Peyer's patch (tissue), 4 donors: ENCODE measurements at places on chromosomes 4 and X.

GRCh38 chr4:164438321-164438720, 315.6 kb upstream of the SMIM31 start:
- DNase-seq: no peak

DNA sequence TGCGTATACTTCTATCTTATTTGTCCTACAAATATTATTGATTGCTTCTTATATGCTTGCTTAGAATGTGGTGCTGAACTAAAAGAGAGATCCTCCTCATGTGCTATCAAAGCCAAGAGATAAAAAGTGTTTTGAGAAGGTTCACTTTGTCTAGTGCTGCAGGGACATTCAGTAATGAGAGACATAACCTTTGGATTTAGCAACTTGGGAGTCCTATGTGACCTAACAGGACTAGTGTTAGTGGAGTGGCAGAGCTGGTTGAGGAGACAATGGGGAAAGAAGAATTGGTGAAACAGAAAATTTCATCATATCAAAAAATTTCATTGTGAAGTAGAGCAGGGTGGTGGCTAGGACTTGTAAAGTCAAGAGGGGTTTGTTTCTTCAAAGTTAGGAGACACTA, 117.0 kb downstream of the RAPGEF2 start:
- no peak for DNase-seq

DNA sequence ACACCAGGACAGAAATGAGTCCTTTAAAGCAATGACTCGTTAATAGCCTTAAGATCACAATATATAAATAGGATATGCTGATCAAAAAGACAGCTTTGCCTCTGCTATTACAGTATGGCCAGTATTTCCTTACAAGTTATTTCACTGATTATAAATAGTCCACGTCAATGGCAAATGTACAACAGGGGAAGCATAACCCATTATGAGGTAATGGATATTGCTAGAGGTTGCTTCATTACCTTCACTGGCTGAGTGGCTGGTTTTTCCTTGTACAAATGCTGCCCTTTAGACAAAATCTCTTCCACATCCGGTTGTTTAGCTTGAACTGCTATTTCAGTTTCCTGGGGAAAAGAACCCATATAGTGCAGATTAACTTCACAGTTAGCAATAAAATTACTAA, 764.6 kb upstream of the FTHL17 start:
- DNase-seq: no peak

GRCh38 chr4:75786526-75786925, 62.1 kb downstream of the USO1 start:
- DNase-seq: no peak

DNA sequence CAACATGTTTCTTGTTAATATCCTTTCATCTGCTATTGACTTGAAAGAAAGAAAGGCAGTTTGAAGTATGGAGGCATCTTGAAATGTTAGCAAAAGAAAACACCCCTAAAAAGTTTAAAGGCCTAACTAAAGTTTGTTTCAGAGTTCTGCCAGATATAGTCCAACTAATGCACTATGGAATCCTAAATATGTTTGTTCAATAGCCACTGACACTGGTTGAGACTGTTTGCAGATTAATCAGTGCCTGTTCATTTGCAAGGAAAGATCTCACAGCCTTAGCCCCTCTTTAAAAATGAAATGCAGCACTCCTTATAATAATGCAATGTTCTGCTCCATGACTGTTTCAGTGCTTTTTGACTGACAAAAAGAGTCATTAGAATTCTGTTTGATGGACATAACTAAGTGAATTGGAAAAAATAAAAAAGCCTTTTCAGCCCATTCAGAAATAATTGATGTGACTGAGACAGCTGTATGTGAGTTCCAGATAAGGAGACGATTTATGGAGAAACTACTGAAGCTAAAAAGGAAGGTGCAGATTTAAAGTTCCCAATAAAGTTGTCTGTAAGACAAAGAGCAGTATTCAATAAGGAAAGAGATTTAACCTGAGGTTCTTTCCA, 192.0 kb downstream of the PCDH7 start:
- DNase-seq: no peak

- DNase-seq: no peak
Observed at GRCh38 chr4:122879001-122879400, 43.4 kb downstream of the NUDT6 start.

DNA sequence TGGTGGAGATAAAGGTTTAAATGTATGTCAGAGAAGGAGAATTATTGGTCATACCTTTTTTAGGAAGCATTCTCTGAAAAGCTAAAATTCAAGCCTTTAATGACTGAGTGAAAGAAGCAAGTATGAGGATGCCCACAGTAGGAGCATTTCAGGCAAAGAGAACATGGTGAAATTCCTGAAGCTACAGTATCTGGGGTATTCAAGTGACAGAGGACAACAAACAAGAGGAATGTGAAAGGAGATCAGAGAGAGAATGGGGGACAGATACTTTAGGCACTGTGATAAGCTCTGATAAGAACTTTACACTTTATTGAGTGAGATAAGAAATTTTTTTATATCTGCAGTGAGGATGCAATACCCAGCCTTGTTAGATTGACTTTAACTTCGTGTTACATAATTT, 621.3 kb upstream of the AGA start:
- DNase-seq: no peak

- no peak for DNase-seq
Observed at GRCh38 chr4:7507381-7507780, 72.7 kb upstream of the PSAPL1 start.

DNA sequence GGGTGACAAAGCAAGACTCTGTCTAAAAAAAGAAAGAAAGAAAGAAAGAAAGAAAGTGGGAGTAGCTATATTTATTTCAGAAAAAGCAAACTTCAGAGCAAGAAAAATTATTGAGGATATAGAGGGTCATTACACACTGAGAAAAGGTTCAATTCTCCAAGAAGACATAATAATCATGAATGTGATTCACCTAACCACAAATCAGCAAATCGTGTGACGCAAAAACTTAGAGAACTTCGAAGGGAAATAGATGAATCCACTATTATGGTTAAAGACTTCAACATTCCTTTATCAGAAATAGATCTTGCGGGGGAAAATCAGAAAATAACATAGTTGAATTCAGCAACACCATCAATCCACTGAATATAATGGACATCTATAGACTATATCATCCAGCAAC, 219.3 kb upstream of the LDB2 start:
- DNase-seq: no peak

GRCh38 chrX:77894921-77895886, at the start of gene MAGT1:
Gene MAGT1 (minus strand): TSS chrX:77895435. CDS start chrX:77895410, 25 bp downstream.
- DNase-seq: peak; percentile 96

DNA sequence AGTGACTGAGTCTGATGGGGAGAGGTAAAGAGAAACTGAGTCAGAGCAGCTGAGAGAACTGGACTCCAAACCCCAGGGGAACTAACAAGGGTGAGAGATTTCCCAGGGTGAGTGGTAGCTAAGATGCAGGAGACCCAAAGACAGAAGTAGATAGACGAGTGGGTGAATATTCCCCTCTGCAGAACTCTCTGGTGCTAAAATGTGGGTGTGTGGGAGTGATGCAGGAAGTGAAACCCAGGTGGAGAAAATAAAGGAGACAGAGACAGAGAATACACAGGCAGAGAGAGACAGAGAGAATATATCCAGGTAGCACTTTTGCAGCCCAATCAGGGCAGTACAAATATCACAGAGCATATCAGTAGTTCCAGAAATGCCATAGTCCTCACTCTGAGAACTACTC, 212.5 kb upstream of the ZIC3 start:
- DNase-seq: no peak

- no peak for DNase-seq
Observed at GRCh38 chr4:67288964-67289363, 256.3 kb downstream of the CENPC start.

GRCh38 chrX:131792789-131793462, 230.2 kb upstream of the STK26 start:
- peak; percentile 96 for DNase-seq

DNA sequence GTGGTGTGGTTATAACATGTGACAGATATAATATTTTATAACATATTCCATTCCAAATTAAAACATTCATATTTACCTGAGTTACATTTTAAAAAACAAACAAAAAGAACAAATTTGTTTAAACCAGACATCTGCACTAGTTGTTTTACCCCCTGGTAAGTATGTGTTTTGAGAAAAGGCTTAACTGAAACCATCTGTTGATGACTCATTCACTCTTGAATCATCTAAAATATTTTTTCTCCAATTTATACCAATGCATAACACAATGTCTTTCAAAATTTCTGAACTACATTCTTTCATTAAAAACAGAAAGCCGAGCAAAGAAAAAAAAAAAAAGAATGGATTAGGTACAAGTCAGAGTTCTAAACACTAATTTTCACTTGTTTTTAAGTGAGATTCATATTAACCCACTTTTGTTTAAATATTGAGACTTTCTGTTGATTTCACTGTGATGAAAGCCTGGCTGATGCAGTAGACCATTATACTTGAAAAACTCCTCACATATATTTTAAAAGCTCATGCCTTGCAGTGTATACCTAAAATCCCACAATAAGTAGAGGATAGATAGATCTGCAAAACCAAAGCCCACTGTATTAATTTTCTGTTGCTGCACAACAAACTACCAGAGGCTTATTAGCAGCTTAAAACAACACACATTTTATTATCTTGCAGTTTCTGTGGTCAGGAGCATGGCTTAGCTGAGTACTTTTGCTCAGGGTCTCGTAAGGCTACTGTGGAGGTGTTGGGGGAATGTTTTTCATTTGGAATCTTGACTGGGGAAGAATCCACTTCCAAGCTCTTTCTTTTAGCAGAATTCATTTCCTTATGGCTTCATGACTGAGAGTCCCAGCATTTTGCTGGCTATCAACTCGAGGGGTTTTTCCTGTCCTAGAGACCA, 221.5 kb downstream of the PCDH18 start:
- DNase-seq: no peak

- no peak for DNase-seq
Observed at GRCh38 chr4:163395758-163396157, 52.1 kb downstream of the NPY5R start.

GRCh38 chrX:45142185-45142584, 58.5 kb downstream of the DIPK2B start:
- DNase-seq: no peak

DNA sequence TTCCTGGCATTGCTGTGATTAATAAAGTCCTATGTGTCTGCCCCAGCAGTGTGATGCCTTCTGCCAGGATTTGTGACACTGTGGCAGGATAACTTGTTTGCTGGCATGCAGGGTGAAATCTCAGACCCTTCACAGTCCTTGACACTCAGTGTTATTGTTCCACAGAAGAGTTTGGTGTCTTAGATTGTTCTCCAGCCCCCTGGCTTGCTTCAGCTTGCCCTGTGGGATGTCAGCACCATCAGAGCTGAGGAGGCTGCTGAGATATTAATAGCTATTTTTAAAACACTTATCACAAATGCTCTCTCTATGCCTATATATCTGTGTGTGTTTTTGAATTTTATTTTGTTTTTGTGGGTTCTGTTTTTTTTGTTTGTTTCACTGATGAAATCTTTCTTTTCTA, 136.9 kb downstream of the TSPAN5 start:
- no peak for DNase-seq

DNA sequence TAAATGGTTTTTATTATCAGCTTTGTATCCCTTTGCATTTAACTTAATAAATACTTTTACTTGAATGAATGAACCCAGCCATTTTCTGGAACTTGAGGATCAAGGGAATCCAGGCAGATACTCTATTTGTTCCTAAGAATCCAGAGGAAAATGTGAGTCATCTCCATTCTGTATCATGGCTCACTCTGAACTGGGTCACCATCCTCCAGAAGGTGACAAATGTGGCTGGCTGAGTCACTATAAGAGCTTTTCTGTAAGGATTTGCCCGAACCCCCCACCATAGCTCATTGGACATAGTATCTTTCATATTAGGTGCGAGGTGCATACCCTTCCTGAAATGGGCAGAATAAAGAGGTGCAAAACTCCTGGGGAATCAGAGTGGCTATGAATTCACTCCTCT, 25.8 kb downstream of the RTL9 start:
- DNase-seq: no peak

GRCh38 chrX:153828308-153828707, 2.0 kb downstream of the PDZD4 start:
- no peak for DNase-seq

DNA sequence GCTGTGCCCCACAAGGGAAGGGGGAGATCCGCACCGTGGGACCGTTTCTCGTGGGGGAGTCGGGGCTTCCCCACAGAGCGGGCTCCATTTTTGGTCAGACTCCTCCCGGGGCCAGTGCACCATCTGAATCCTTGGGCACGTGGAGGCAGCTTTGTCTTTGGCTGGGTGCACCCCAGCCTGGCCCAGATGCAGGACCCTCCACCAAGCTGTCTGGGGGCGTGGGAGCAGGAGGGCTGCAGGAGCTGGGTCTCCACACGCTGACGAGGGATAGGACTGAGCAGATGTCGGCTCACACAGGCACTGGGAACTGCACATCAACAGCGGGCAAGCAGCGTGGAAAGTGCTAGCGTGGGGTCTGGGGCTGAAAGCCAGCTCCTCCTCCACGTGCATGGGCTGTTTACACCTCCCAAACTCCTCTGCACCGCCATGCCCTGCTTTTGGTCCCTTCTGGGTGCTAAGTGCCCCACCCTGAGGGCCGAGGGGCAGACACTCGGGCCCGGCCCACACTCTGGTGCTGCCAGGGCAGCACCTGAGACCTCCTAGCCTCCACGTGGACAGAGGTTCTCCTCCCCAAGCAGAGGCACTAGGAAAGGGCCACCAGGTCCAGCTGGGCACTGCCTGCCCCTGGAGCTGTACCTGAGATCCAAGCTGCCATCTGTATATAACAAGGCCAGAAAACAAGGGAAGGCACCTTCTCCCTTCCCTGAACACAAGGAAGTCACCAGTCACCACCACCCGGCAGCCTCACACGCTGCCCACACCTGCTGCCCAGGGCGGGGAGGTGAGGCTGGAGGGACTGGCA, 13.8 kb downstream of the DGKQ start:
- DNase-seq: no peak

GRCh38 chr4:183384516-183384915, 59.9 kb upstream of the CDKN2AIP start:
- DNase-seq: no peak
